ENCODE measurements at places on chromosomes 5 and 9. TPM values are rescaled to one million over a fixed set of nuclear protein-coding genes. Genes with fewer than 3 reads are reported as not detected.
A peak's percentile ranks its signal among the peaks of the same experiment; 100 is the strongest.

GRCh38 chr5:132283423-132284043, 10.7 kb upstream of the SLC22A4 start:
- H3K4me3 ChIP-seq, result no peak overlapping the region
- DNase-seq, result no peak
- no peak overlapping the region for H3K27ac ChIP-seq
- no peaks in the 10 kb centered on the region for H3K27me3 ChIP-seq
- no peaks in the 10 kb centered on the region for H3K4me1 ChIP-seq

DNA sequence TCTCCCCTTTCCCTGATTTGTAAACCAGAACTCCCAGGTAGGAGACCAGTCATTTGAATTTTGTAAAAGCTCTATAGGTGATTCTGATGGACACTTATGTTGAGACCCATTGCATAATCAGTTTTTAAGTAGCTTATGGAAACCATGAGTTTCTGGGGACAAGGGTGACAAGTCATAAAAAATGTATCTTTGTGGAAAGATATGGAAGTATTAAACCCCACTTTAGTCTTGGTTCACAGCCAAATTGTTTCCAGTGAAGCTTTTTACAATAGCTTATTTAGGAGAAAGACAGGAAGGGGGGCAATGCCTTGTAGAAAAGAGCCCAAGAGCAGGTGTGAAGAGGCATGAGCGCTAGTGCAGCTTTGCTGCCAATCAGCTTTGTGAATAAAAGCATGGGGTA, 453 bp upstream of the CCL28 start:
- no peaks in the 10 kb centered on the region for H3K4me1 ChIP-seq
- H3K27ac ChIP-seq, result no peak overlapping the region
- no peak overlapping the region for H3K4me3 ChIP-seq

GRCh38 chr5:160398806-160399205, 1.0 kb downstream of the FAM200C start:
- no peak overlapping the region for H3K27ac ChIP-seq
- H3K4me1 ChIP-seq, result no peaks in the 10 kb centered on the region
- H3K36me3 ChIP-seq, result no peaks in the 10 kb centered on the region
- peak overlapping the region; percentile 97 for H3K4me3 ChIP-seq
- DNase-seq, result no peak
- no peaks in the 10 kb centered on the region for H3K27me3 ChIP-seq

- H3K36me3 ChIP-seq, result no peaks in the 10 kb centered on the region
- peak overlapping the region; percentile 84 for H3K4me3 ChIP-seq
- peak; percentile 58 for DNase-seq
- peak overlapping the region; percentile 92 for H3K27ac ChIP-seq
- H3K4me1 ChIP-seq, result no peaks in the 10 kb centered on the region
Measured at GRCh38 chr5:159097784-159098602, 1.7 kb downstream of the EBF1 start.

DNA sequence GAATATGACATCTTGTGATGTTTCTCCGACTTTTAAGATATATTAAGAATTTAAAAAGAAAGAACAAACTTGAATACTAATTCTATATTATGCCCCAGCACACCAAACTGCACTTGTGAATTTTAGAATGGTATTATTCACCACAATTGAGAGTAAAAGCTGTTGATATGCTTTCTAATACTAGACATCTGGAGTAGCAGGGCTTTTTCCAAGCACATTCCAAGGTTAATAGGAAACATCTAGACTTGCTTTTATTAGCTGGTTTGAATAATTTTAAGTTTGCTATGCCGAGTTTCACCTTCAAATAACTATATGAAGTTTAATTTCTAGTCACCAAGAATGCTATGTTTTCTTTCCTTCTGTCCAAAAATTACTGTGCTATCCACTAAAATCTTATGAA, 13.5 kb downstream of the NREP start:
- H3K27ac ChIP-seq, result no peak overlapping the region
- no peak for DNase-seq
- H3K27me3 ChIP-seq, result no peaks in the 10 kb centered on the region
- no peak overlapping the region for H3K4me3 ChIP-seq

GRCh38 chr9:114754581-114754980, 51.3 kb downstream of the TNFSF15 start:
- no peak overlapping the region for H3K4me3 ChIP-seq
- H3K27ac ChIP-seq, result no peak overlapping the region
- H3K36me3 ChIP-seq, result no peaks in the 10 kb centered on the region
- no peaks in the 10 kb centered on the region for H3K4me1 ChIP-seq
- no peak for DNase-seq

DNA sequence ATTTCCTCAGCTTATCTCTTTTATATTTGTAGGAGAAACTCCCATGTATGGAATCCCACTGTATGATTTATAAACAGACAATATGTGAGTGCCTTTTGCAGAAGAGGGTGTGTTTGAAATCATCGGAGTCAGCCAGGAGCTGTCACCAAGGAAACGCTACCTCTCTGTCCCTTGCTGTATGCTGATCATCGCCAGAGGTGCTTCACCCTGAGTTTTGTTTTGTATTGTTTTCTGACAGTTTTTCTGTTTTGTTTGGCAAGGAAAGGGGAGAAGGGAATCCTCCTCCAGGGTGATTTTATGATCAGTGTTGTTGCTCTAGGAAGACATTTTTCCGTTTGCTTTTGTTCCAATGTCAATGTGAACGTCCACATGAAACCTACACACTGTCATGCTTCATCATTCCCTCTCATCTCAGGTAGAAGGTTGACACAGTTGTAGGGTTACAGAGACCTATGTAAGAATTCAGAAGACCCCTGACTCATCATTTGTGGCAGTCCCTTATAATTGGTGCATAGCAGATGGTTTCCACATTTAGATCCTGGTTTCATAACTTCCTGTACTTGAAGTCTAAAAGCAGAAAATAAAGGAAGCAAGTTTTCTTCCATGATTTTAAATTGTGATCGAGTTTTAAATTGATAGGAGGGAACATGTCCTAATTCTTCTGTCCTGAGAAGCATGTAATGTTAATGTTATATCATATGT, 18.0 kb upstream of the CTSL start:
- H3K36me3 ChIP-seq, result peaks cover 12% of the 10 kb centered on the region
- no peak overlapping the region for H3K4me3 ChIP-seq
- no peak overlapping the region for H3K27ac ChIP-seq
- no peak for DNase-seq
- H3K4me1 ChIP-seq, result no peaks in the 10 kb centered on the region

GRCh38 chr9:80875947-80876346, 813.4 kb downstream of the TLE1 start:
- no peaks in the 10 kb centered on the region for H3K4me1 ChIP-seq
- no peak overlapping the region for H3K4me3 ChIP-seq
- no peaks in the 10 kb centered on the region for H3K27me3 ChIP-seq
- no peak for DNase-seq

- H3K4me1 ChIP-seq, result peaks cover 5% of the 10 kb centered on the region
- H3K4me3 ChIP-seq, result no peak overlapping the region
- no peak overlapping the region for H3K27ac ChIP-seq
Measured at GRCh38 chr5:151238303-151238741, 14.4 kb upstream of the CCDC69 start.

DNA sequence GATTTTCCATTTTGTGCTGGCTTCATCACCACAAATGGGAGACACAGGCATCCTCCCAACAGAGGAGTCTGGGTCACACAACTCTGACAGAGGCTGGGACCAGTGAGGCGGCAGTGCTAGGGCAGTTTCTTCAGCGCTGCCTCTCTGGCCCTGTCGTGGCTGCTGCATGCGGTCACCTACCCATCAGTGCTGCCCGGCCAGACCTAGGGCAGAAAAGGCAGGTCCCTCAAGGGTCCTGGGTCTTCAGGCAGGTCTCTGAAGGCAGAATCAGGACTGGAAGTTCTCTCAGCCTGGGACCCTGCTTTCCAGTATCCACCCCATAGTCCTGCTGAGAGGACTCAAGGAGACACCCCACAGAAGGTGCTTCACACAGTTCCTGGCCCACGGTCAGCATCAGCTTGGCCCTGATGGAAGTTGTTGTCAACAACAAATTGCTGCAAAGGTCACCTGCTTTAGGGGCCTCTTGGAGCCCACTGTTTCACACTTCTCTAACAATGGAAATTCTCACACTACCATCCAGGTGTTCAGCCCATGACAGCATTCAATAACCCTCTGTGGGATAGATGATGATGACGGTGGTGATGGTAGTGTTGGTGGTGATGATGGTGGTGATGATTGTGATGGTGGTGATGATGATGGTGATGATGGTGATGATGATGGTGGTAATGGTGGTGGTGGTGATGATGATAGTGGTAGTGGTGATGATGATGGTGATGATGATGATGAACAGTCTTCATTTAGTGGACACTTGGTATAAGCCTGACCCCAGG, 146.4 kb upstream of the PPP1R26 start:
- H3K36me3 ChIP-seq, result no peaks in the 10 kb centered on the region
- H3K27me3 ChIP-seq, result no peaks in the 10 kb centered on the region
- H3K4me3 ChIP-seq, result no peak overlapping the region
- no peak overlapping the region for H3K27ac ChIP-seq

GRCh38 chr5:56480705-56481427, 247.7 kb upstream of the ANKRD55 start:
- no peaks in the 10 kb centered on the region for H3K36me3 ChIP-seq
- peak overlapping the region; percentile 73 for H3K4me3 ChIP-seq
- H3K27ac ChIP-seq, result peak overlapping the region; percentile 89
- peaks cover 10% of the 10 kb centered on the region for H3K4me1 ChIP-seq
- DNase-seq, result peak; percentile 79

- H3K4me1 ChIP-seq, result no peaks in the 10 kb centered on the region
- H3K36me3 ChIP-seq, result no peaks in the 10 kb centered on the region
- H3K4me3 ChIP-seq, result no peak overlapping the region
- DNase-seq, result no peak
- H3K27ac ChIP-seq, result no peak overlapping the region
Measured at GRCh38 chr5:149089796-149090195, 26.9 kb upstream of the SH3TC2 start.

DNA sequence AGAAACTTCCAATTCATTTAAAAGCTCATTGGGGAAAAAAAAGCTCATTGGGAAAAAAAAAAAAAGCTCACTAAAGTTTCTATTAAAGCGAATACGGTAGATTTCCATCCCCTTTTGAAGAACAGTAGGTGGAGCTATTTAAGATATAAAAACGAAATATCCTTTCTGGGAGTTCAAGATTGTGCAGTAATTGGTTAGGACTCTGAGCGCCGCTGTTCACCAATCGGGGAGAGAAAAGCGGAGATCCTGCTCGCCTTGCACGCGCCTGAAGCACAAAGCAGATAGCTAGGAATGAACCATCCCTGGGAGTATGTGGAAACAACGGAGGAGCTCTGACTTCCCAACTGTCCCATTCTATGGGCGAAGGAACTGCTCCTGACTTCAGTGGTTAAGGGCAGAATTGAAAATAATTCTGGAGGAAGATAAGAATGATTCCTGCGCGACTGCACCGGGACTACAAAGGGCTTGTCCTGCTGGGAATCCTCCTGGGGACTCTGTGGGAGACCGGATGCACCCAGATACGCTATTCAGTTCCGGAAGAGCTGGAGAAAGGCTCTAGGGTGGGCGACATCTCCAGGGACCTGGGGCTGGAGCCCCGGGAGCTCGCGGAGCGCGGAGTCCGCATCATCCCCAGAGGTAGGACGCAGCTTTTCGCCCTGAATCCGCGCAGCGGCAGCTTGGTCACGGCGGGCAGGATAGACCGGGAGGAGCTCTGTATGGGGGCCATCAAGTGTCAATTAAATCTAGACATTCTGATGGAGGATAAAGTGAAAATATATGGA, at the start of gene PCDHGA12:
Gene PCDHGA12, plus strand, starts transcription at position 176 of the 782 bp plus-strand sequence. Its CDS starts 253 bp downstream, at position 429.
- H3K27me3 ChIP-seq, result no peaks in the 10 kb centered on the region
- no peaks in the 10 kb centered on the region for H3K4me1 ChIP-seq
- no peak within 1 kb of the TSS for H3K27ac ChIP-seq
- H3K36me3 ChIP-seq, result no peaks in the 10 kb centered on the region
- no peak for DNase-seq

- H3K27ac ChIP-seq, result no peak overlapping the region
- no peaks in the 10 kb centered on the region for H3K36me3 ChIP-seq
Measured at GRCh38 chr5:123450640-123451039, 27.4 kb upstream of the CEP120 start.

GRCh38 chr5:16965581-16965980, 29.5 kb upstream of the MYO10 start:
- DNase-seq, result no peak
- H3K27ac ChIP-seq, result no peak overlapping the region
- H3K36me3 ChIP-seq, result no peaks in the 10 kb centered on the region
- no peak overlapping the region for H3K4me3 ChIP-seq
- no peaks in the 10 kb centered on the region for H3K4me1 ChIP-seq

DNA sequence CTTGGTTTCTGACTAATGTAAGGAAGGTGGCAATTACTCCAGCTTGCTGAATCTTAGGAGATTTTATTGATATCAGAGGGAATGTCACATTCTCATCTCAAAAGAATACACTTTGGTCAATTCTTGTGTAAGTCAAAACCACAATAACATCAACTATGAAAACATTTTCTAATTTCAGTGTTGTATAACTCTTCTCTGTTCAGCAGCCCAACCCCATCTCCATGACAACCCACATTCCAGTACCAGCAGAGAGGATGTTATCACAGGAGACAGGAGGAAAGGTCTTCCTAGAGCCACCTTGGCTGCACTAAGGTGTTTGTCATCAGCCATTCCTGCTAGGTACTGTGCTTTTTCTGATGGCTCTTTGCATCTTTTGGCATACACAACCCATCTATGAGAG, 529.1 kb upstream of the BRINP1 start:
- no peak overlapping the region for H3K4me3 ChIP-seq
- H3K4me1 ChIP-seq, result no peaks in the 10 kb centered on the region
- H3K27me3 ChIP-seq, result no peaks in the 10 kb centered on the region
- no peak overlapping the region for H3K27ac ChIP-seq

- peaks cover 25% of the 10 kb centered on the region for H3K4me1 ChIP-seq
- H3K4me3 ChIP-seq, result no peak overlapping the region
- H3K27me3 ChIP-seq, result no peaks in the 10 kb centered on the region
- DNase-seq, result peak; percentile 90
- H3K27ac ChIP-seq, result peak overlapping the region; percentile 95
Measured at GRCh38 chr9:129320575-129321285, 142.7 kb upstream of the IER5L start.

- H3K27ac ChIP-seq, result no peak overlapping the region
- H3K4me3 ChIP-seq, result no peak overlapping the region
- DNase-seq, result no peak
Measured at GRCh38 chr5:66741394-66741793, 145.2 kb downstream of the MAST4 start.

DNA sequence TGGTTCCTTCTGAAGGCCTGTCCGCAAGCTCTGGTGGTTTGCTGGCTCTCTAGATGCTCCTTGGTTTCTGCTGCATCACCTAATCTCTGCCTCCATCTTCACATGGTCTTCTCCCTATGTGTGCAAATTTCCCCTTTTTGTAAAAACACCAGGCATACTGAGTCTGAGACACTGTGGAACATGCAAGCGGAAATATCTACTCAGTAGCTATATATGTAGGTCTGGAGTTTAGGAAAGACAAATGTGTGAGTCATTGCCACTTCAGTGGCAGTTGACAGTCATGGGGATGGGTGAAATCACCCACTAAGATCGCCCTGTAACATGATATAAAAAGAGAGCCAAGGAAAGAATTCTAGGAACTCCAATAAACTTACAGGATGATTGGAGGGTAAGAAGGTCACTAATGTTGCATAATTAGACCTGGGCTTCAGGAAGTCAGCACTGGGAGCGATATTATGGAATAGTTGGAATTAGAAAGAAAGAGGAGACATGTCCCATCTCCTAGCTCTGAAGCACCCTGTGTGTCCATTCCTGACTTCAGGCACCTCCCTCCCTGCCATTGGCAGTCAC, 22.7 kb upstream of the UBLCP1 start:
- no peaks in the 10 kb centered on the region for H3K36me3 ChIP-seq
- no peaks in the 10 kb centered on the region for H3K27me3 ChIP-seq

The GAPT gene
- polyA plus RNA-seq, result 0.32 TPM

The ANGPTL2 gene
- 4.3 TPM for polyA plus RNA-seq

The PDLIM4 gene
- 31.6 TPM for polyA plus RNA-seq

The TLR4 gene
- 5.8 TPM for polyA plus RNA-seq

The MYMK gene
- polyA plus RNA-seq, result not detected

The TCF7 gene
- 1.2 TPM for polyA plus RNA-seq

The PCDHB4 gene
- polyA plus RNA-seq, result 0.90 TPM

The NELFB gene
- polyA plus RNA-seq, result 43.8 TPM

The PLPPR1 gene
- 21.6 TPM for polyA plus RNA-seq

Measured in kidney (tissue), 22 donors.